Astrocyte (in vitro differentiated cells and primary cell): ENCODE measurements at places on chromosomes 7 and 10. TPM values are rescaled to one million over a fixed set of nuclear protein-coding genes. Genes with fewer than 3 reads are reported as not detected.

The SERPINE1 gene
- total RNA-seq: 1,303 and 1,496 TPM in 2 replicates

The TWIST1 gene
- total RNA-seq: 5.0 and 5.7 TPM in 2 replicates

The HABP2 gene
- not detected in 2 replicates for total RNA-seq

DNA sequence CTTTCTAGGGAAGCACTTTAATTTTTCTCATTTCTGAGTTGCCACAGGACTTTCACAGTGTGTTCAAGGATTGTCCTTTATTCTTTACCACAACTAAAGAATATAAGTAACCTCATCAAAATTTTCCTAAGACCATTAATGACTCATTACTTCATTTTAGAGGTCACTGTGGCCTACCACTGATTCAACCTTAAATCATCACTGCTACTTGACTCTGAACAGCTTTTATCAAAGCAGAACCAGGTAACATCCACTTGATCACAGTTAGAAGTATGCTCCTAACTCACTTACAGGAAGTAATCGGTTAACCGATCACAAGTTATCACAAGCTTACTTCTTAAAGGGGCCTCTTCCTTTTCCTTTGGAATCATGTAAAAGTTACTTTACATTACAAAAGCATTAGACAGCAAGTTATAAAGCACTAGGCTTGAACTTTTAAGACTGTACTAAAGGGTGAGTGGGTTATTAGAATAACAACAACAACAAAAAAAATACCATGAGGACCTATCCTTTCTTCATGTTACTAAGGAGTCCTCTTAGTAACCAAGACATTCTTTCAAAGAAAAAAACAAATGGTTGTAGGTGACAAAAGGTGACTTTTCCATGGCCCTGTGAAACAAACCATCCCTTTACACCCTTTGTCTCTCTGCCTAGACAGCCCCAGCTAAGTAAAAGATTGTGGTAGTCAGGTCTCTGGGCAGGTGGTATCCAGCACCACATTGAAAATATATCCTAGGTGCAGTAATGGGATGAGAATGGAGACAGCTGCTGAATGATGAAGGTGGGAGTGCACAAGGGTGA lies 40.0 kb upstream of the PDK4 start:
- DNase-seq: peak; percentile 39
- no peak overlapping the region for H3K4me3 ChIP-seq
- no peaks in the 10 kb centered on the region for H3K4me1 ChIP-seq
- H3K27ac ChIP-seq: no peak overlapping the region

- H3K4me3 ChIP-seq: no peak overlapping the region
- H3K36me3 ChIP-seq: no peaks in the 10 kb centered on the region
- no peak for DNase-seq
- no peak overlapping the region for H3K27ac ChIP-seq
Measured at GRCh38 chr10:125377368-125377767, 217.0 kb upstream of the CTBP2 start.

GRCh38 chr7:39429421-39429820 lies 136.8 kb upstream of the YAE1 start:
- no peaks in the 10 kb centered on the region for H3K36me3 ChIP-seq
- H3K4me3 ChIP-seq: no peak overlapping the region
- DNase-seq: no peak
- H3K4me1 ChIP-seq: peaks cover 3% of the 10 kb centered on the region
- no peak overlapping the region for H3K27ac ChIP-seq

The PLEKHS1 gene
- total RNA-seq: not detected in 2 replicates

GRCh38 chr10:99443500-99443899 lies 13.1 kb upstream of the GOT1 start:
- no peak overlapping the region for H3K27ac ChIP-seq
- H3K27me3 ChIP-seq: peaks cover 1% of the 10 kb centered on the region
- H3K4me3 ChIP-seq: no peak overlapping the region
- no peaks in the 10 kb centered on the region for H3K36me3 ChIP-seq
- no peaks in the 10 kb centered on the region for H3K4me1 ChIP-seq

The MMD2 gene
- not detected in 2 replicates for total RNA-seq

DNA sequence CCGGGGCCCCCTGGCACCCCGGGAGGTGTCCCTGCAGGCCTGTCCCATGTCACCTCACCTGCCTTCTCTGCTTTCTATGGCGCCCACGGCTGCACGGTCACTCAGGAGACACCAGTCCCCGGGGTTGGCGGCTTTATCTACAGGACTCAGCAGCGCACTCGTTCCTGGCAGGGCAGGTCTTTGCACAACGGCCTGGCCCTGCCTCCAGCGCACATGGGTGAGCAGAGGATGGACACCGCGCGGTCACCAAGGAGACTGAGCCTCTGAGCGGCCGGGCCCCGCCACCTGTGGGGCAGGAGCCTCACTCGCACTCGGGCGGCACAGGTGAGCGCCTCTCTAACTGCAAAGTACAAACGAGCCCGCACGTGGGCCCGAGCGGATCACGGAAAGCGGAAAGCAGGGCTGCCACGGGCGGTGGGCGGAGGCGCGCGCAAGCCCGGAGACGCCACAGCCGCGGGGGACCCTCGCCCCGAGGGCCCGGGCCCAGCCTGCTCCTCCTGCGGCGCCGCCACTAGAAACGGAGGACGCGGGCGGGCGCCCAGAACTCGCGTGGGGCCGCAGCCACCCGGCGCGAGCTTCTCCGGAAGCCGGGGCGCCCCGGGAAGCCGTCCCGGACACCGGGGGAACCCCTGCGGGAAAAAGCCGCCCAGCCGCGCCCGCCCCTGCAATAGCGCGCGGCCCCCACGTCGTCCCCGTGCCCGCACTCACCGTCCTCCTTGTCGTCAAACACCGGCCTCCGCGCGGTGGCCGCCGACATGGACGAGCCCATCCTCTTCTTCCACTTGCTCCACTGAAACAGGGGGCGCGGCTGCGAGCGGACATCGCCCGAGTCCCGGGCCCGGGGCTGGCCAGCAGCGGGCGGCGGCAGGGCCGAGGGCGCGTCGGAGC lies 642 bp downstream of the STK32C start:
- H3K27me3 ChIP-seq: peaks cover 8% of the 10 kb centered on the region
- no peak overlapping the region for H3K27ac ChIP-seq
- H3K4me3 ChIP-seq: peak overlapping the region; percentile 46
- DNase-seq: no peak
- peaks cover 9% of the 10 kb centered on the region for H3K4me1 ChIP-seq

GRCh38 chr10:1629326-1630198 lies 107.8 kb downstream of the ADARB2 start:
- H3K4me1 ChIP-seq: no peaks in the 10 kb centered on the region
- no peak overlapping the region for H3K27ac ChIP-seq
- no peak for DNase-seq
- H3K4me3 ChIP-seq: no peak overlapping the region
- H3K27me3 ChIP-seq: no peaks in the 10 kb centered on the region

- H3K27me3 ChIP-seq: no peaks in the 10 kb centered on the region
- DNase-seq: peak; percentile 95
- H3K27ac ChIP-seq: peak overlapping the region; percentile 94
- H3K36me3 ChIP-seq: no peaks in the 10 kb centered on the region
Measured at GRCh38 chr7:121084748-121085336, 96.3 kb downstream of the CPED1 start.

GRCh38 chr7:3239291-3239691 lies 61.8 kb upstream of the SDK1 start:
- no peaks in the 10 kb centered on the region for H3K27me3 ChIP-seq
- H3K27ac ChIP-seq: no peak overlapping the region
- no peaks in the 10 kb centered on the region for H3K36me3 ChIP-seq

The STEAP1 gene
- 5.0 and 6.2 TPM in 2 replicates for total RNA-seq

- no peak overlapping the region for H3K27ac ChIP-seq
- H3K27me3 ChIP-seq: no peaks in the 10 kb centered on the region
- no peak overlapping the region for H3K4me3 ChIP-seq
Measured at GRCh38 chr10:1120801-1121211, 64.6 kb downstream of the WDR37 start.

DNA sequence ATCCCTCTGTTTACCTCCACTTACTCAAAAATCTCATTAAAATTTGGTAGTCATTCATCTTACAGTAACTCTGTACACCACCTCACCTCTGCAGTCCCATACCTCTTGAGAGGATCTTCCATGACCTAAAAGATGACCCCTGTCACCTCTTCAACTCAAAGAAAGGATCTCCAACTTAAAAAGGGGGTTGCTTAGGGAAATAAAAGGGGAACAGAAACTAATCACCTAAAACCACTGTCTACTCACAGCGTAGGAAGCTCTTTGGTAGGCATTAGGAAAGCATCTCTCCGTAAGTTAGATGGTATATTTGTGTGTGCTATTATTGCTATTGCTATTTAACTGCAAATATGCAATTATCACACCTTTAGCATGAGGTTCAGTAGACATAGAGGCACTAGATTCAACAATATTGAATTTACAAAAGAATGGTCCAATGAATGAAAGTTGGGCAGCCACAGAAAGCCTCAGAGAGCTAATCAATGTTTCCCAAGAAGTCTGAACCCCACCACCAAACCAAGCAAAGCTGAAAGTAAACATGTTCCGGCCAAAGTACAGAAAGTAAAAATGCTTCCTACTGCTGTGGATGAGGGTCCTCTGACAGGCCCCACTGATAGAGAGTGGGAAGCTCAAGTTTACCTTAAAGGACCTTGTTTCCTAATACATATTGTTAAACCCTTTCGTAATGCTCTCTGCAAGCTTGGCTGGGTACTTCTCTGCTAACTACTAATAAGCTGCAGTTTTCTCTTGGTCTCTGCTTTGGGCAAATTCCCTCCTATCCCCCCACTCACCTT lies 105.8 kb downstream of the GRM8 start:
- DNase-seq: no peak
- H3K4me1 ChIP-seq: no peaks in the 10 kb centered on the region
- H3K27me3 ChIP-seq: no peaks in the 10 kb centered on the region
- no peaks in the 10 kb centered on the region for H3K36me3 ChIP-seq

The HOXA13 gene
- not detected in 2 replicates for total RNA-seq

DNA sequence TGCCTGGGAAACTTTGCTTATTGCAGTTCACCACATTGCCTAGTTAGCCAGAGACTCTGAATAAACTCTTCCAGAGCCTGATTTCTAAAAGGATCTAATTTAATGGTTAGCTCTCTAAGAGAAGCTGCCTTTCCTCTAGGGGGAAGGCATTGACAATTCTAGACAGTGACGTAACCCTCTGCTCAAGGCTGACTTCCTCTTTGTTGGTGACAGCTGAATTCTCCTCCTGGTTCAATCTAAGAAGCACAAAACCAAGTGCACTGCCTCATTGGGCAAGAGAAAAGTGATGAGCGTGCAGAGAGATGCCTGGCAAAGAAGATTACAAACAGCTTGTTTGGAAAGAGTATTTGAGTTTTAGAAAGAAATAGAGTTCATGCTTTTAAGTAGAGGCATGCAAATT lies 102.7 kb downstream of the MACC1 start:
- H3K36me3 ChIP-seq: no peaks in the 10 kb centered on the region
- DNase-seq: no peak
- no peaks in the 10 kb centered on the region for H3K27me3 ChIP-seq
- no peak overlapping the region for H3K4me3 ChIP-seq

- no peak for DNase-seq
- no peaks in the 10 kb centered on the region for H3K27me3 ChIP-seq
- H3K27ac ChIP-seq: no peak overlapping the region
- H3K4me1 ChIP-seq: peaks cover 5% of the 10 kb centered on the region
- H3K4me3 ChIP-seq: no peak overlapping the region
Measured at GRCh38 chr10:34613491-34613890, 201.6 kb downstream of the PARD3 start.

The CEP55 gene
- total RNA-seq: 2.0 and 3.7 TPM in 2 replicates

The SNCG gene
- total RNA-seq: 3.0 TPM in 2 replicates

- peaks cover 20% of the 10 kb centered on the region for H3K4me1 ChIP-seq
- H3K36me3 ChIP-seq: no peaks in the 10 kb centered on the region
- peak; percentile 96 for DNase-seq
- H3K27me3 ChIP-seq: no peaks in the 10 kb centered on the region
- H3K27ac ChIP-seq: peak overlapping the region; percentile 17
- no peak overlapping the region for H3K4me3 ChIP-seq
Measured at GRCh38 chr7:106421181-106421762, 136.5 kb upstream of the NAMPT start.

DNA sequence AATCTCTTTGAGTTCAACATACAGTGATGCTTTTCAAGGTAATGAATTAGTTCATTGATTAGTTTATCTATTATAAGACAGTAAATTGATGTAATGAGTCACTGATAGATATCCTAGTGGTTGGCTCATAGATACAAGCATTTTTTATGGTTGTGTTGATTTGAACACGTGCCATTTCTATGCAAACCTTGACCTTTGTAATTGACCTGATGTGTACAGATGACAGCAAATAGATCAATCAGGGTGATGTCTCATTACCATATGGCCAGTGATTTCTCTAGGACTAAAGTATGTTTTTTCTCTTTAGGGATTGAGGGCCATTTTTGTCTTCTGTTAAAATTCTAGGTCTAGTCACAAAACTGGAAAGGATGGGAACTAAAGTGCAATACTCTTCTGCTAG lies 760.3 kb upstream of the GALNT17 start:
- H3K4me1 ChIP-seq: no peaks in the 10 kb centered on the region
- H3K4me3 ChIP-seq: no peak overlapping the region
- DNase-seq: no peak
- no peak overlapping the region for H3K27ac ChIP-seq

The FGL2 gene
- total RNA-seq: not detected in 2 replicates

DNA sequence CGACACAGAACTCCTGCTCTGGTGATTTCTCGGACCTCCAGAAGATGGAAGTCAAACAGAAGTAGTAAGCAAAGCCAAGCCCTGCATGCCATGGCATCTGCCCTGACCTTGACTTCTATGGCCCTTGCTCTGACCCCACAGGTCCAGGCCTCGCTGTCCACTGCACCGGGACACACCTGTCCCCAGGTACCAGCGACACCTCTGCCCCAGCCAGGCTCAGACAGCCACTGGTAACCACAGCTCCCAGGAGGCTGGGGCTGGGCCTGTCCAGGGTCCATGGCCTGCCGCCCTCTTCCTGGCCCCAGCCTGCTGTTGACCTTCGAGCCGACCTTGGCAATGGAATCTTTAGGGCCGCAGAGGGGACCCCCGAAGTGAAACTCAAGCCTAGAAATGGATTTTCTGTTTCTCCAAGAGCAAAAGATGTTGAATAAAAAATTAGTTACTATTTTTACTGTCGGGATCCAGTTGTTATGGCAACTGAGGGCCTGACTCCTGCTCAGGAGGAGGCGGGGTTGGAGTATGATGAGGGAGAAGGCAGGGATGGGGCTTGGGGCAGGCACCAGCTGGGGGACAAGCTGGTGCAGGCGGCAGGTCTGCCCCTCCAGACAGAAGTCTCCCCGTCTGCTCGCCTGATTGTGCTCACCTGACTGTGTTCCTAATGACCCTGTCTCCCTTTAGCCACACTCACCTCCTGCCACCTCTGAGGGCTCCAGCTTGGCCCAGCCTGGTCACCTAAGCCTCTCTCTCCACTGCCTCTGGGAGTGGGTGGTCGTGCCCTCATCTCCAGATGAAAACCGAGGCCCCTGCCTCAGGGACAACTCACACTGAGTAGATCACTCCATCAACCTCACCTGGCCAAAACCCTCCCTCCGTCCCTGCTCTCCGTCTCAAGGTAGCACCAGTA lies 4.1 kb upstream of the MMD2 start:
- no peaks in the 10 kb centered on the region for H3K36me3 ChIP-seq
- peaks cover 6% of the 10 kb centered on the region for H3K27me3 ChIP-seq
- H3K27ac ChIP-seq: no peak overlapping the region
- H3K4me1 ChIP-seq: no peaks in the 10 kb centered on the region

DNA sequence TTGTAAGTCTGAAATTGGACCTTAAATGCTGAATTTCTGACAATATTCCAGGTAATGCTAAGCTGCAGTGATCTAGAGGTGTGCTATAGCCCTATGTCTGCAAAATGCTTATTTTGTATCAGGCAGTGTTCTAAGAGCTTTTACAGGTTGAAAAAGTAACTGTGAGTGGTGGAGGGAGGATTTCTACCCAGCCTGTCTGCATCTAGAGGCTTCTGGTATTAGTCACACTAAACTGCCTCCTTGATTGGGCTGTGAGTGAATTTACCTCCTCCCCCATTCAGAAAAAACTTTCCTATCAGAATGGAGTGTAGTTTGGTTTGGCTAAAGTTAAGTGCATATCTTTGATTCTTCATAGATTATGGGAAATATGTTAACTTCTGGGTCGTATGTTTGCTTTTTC lies 56.8 kb downstream of the BBS9 start:
- no peak overlapping the region for H3K4me3 ChIP-seq
- H3K27ac ChIP-seq: no peak overlapping the region
- H3K27me3 ChIP-seq: no peaks in the 10 kb centered on the region
- H3K36me3 ChIP-seq: no peaks in the 10 kb centered on the region
- DNase-seq: peak; percentile 76
